ENCODE measurements at places on chromosomes 2 and 18.

GRCh38 chr2:5175231-5175630, 517.0 kb upstream of the SOX11 start:
- DNase-seq, result no peak

DNA sequence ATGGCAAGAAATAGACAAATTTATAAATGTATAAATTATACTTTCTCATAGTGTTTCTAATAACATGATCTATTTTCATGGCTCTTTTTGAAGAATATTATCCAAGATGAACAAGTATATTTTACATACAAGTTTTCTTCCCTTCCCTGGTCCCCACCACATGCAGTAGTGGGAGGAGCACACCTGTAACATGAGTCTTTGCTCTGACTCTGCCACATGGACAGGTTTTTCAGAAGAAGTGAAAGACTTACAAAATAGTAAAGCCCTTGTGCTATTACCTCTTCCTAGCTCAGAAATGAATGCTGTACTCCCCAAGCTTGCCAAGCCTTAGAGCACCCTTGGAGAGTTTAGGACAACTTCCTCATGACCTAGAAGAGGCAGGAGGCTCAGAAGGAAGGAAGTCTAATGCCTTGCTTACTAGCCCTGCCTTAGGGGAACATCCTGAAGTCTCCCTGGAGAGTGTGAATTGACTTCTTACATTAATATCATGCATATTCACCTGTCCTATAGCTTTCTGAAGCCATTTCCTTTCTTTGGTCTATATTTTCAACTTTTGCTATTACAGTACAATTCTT, 18.4 kb downstream of the MXD1 start:
- peak; percentile 41 for DNase-seq

GRCh38 chr2:204948822-204949221, 403.5 kb downstream of the PARD3B start:
- DNase-seq, result no peak

- DNase-seq, result no peak
Observed at GRCh38 chr2:159933040-159933726, 129.2 kb downstream of the PLA2R1 start.

DNA sequence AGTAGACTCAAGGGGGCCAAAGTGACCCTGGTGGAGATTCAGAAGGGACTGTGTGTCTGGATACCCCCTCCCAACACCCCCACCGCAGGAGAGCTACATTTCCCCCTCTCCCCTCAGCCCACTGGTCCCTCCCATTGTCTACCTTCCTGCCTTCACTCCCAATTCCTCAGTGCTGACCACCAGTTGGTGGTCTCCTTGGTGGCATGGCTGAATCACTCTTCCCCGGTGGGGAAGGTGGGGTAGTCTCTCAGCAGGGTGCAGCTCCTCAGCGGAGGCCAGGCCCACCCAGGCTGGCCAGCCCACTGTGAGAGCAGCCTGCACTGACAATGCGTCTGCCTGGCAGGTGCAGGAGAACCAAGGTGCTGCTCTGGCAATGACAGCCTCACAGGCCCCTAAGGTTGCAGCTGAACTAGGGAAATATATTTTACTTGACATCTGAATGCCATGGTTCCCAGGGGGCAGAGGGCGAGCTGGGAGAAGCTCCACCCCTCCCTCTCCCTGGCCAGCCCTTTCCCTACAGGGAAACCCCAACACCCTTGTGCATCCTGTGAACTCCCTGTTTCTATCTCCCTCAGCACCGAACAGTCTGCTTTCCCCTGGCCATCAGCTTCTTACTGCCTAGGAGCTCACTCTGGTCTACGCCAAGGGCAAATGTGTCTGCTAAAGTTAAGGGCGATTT, 62.6 kb upstream of the PAX8 start:
- no peak for DNase-seq

- no peak for DNase-seq
Observed at GRCh38 chr18:80044072-80044471, 9.8 kb downstream of the RBFA start.

- no peak for DNase-seq
Observed at GRCh38 chr2:108905176-108905575, 83.8 kb downstream of the EDAR start.

DNA sequence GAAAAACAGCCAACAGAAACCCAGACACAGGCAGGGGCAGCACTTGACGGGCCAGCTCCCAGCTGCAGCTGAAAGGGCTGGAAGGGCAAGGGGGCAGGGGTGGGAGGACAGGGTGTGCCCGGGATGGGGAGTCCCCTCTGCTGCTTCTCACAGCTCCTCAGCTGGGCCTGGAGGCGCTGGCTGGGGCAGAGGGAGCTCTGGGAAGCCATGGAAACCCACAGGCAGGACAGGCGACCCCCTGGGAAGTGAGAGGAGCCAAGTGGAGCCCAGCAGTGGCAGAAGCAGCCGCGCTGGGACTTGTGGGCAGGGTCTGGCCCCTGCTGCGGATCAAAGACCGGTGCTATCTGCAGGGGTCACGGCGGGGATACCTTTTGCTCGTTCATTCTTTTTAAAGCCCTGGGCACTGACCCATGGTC, 20.7 kb downstream of the OTOF start:
- no peak for DNase-seq

GRCh38 chr2:35468245-35468644, 887.3 kb upstream of the CRIM1 start:
- no peak for DNase-seq

Measured in KBM-7 (cell line).